ENCODE measurements at places on chromosomes 16 and 17.
A peak's percentile ranks its signal among the peaks of the same experiment; 100 is the strongest.

- DNase-seq: no peak
Observed at GRCh38 chr16:31229501-31229900, 12.6 kb upstream of the PYDC1 start.

DNA sequence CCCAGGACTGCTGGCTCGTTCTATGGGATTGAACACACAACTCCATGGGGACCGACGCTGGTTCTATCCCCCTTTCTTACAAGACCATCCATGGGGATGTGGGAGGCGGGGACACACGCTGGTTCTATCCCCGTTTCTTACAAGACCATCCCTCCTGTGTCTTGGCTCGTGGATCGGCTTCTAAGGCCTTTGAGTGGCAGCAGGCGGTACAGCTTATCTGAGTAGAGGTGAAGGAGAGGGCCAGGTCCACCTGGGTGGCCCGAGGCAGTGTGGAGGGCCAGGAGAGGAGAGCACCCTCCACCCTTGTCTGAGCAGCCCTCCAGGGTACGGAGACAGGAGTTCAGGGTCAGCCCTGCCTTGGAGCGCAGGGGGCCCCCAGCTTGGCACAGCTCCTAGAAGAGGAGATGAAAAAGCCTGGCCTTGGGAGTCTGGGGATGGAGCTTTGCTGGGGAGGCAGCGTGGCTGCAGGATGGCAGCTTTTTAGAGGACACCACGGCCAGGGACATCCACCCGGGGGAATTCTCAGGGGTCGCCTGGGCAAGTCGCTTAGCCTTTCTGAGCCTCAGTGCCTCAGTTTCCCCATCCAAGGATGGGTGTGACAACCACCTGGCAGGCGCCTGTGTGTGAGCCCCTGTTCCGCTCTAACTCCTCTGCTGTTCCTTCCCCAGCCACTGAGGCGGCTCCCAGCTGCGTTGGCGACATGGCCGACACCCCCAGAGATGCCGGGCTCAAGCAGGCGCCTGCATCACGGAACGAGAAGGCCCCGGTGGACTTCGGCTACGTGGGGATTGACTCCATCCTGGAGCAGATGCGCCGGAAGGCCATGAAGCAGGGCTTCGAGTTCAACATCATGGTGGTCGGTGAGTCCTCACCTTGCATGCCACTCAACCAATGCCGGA, 341.0 kb downstream of the SEC14L1 start:
- DNase-seq: no peak

DNA sequence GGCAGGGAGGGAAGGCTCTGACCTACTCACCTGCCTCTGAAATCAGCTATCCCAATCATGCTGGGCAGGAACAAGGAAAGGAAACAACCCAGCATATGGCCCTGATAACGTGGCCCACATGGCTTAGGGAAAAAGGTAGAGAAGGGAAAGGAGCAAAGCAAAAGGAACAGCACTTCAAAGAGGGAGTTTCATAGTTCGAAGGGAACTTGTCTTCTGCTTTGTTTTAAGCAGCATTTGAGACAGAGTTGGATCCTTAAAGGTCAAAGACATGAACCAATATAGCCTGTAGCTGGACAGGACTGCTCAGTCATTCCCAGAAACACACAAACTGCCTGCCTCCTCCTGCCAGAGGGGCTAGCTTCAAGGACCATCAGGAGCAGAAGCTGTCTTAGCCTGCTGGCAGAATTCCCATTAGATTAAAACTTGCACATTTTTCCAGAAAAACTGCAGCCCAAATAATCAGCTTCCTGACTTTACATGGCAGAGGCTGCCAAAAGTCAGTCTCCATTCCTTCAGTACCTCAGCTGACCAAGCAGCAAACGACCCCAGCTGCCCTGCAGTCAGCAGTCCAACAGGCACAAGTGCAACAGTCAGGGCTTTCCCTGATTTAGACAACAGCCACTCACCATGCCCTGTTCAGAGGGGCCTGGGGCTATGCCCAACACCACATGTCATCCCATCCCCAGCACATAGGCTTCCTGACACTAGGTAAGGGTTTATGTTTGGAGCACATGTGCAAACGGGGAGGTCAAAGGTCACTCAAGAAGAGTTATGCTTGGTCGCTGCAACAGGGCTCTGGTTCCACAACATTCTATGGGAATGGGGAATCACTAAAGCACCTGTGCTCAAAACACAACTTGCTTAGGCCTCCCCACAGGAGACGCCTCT, 32.5 kb downstream of the RANBP10 start:
- no peak for DNase-seq

- no peak for DNase-seq
Observed at GRCh38 chr16:67862623-67863583, 9.9 kb upstream of the EDC4 start.

DNA sequence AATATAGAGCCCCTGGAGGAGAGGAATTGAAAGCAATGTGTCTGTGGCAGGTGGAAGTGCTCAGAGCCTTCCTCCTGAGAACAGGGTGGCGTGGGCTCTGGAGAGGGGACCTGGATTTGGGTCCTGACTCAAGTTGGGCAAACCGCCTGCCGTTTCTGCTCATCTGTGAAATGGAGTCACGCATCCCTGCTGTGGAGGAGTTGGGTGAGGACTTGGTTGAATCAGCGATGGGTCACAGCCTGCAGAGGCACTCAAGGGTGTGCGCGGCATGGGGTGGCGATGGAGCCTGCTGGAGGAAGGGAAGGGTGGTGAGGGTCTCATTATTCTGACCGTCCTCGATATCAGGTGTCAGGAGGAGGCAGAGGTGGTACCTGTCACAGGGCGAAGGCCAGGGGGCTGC, 3.1 kb downstream of the ADAD2 start:
- DNase-seq: no peak

DNA sequence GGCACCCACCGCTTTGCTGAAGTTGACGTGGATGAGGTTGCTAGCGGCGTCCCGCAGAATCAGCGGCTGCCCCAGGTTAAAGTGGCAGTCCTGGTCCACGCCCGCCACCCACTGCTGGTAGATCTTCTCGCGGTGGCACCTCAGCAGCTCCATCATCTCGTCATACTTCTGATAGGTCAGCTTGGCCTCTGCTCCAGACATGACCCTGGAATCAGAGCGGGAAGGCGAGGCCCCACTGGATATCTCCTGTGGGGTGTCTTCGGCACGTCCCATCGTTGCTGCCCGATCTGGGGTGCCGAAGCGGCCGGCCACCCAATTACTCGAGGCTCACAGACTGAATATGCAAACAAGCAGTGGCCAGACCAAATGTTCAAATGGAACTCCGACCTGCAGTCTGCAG, 16.5 kb downstream of the DNAH17 start:
- DNase-seq: no peak

DNA sequence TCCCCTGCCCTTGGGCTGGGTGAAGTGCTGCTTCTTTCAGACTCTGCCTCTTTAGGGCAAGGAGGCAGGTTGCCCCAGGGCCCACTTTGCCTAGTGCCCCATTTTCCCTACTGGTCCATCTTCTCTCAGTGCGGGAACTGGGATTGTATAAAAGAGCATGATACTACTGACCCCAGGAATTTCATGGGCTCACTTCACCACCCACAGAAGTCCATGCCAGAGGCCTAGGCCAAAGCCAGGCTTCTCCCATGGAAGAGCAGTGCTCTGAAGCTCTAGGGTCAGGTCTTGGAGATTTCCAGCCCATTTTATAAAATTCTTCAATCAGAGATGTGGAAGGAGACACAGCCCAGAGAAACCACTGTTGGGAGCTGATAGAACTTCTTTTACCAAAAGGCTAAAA, 5.7 kb downstream of the CACNG1 start:
- no peak for DNase-seq

- no peak for DNase-seq
Observed at GRCh38 chr17:72199256-72199655, 78.4 kb downstream of the SOX9 start.

DNA sequence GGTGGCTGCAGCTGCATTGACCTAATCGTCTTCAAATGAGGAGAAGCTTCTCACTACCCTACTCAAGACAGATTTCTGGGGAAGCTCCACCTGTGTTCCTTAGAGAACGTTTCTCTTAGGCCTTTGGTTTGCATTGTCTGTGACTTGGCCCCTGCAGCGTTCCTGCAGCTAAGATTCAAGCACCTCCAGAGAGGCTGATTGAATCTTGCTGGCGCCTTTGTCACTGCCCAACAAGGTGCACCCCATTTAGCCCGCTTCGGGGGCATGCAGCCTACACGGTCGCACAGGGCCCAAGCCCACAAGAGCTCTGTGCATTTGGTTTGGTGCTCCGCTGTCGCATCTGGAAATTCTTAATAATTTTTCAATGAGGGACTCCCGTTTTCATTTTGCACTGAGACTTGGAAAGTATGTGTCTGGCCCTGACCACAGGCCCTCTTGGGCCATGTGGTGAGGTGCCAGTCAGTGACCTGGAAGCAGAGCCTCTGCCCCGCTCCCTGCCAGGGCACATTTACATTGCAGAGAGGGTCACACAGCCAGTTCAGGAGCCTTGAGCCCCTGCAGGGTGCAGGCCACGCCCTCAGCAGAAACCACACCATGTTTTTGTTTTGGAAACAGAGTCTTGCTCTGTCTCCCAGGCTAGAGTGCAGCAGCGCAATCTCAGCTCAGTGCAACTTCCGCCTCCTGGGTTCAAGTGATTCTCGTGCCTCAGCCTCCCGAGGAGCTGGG, 51.1 kb upstream of the CACNG5 start:
- no peak for DNase-seq

- no peak for DNase-seq
Observed at GRCh38 chr16:19882186-19882585, 2.5 kb downstream of the GPRC5B start.

DNA sequence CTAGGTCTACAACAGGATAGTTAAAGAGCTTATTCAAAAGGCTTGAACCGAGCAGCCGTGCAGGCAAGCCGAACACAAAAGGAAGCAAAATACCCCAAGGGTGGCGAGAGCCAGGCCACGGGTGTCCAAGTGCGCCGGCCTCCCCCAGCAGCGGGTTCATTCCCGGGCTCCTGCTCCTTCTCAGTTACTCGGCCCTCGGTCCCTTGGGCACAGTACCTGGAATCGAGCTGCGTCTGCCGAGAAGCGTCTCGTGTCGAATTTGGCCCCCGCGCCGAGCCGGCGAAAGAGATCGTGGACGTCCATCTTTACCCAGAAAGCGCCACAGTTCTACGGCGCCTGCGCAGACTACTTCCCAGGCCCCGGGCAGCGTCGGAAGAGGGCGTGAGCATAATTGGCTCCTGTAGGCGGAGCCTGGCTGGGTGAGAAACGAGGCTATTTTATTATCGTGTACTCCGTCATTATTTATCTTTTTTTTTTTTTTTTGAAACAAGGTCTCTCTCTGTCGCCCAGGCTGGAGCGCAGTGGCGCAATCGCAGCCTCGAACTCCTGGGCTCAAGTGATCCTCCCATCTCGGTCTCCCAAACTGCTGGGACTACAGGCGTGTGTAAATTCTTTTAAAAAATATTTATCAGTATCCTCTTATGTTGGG, at the start of gene DDX52:
Gene DDX52, minus strand, starts transcription at position 329 of the 649 bp plus-strand sequence. Its CDS starts 26 bp downstream, at position 303.
- DNase-seq: peak; percentile 94

- DNase-seq: no peak
Observed at GRCh38 chr17:47235506-47235905, 18.1 kb upstream of the ITGB3 start.

DNA sequence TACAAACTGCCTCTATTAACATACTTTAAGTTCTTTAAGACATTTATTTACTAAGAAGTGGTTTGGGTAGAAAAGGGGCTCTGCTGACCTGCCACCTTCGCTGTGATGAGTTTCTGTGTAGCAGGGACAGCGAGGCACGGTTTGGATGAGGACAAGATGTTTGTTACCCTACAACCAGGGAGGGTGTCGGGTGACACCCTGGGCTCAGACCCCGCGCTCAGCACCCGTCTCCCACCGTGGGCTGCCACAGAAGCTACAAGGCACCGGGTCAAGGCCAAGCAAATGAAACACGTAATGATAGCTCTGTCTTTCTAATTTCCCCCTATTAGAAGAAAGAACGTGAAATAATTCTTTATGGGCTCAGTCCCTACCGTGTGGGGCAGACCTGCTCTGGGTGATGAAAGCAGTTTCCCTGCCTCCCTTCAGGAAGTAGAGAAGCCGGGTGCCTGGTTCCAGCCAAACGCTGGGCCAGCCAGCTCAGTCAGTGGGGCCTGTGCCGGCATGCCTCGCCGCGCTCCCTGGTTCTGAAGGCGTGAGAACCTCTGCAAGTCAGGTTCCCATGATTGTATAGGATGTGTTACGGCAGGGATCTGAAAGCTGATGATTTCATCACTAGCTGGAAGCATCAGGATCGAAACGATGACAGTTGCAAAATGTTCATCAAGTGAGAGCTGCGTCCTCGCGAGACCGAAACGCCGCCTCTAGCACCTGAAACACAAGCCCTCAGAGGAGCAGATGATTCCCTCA, 3.9 kb downstream of the ZNF750 start:
- no peak for DNase-seq

DNA sequence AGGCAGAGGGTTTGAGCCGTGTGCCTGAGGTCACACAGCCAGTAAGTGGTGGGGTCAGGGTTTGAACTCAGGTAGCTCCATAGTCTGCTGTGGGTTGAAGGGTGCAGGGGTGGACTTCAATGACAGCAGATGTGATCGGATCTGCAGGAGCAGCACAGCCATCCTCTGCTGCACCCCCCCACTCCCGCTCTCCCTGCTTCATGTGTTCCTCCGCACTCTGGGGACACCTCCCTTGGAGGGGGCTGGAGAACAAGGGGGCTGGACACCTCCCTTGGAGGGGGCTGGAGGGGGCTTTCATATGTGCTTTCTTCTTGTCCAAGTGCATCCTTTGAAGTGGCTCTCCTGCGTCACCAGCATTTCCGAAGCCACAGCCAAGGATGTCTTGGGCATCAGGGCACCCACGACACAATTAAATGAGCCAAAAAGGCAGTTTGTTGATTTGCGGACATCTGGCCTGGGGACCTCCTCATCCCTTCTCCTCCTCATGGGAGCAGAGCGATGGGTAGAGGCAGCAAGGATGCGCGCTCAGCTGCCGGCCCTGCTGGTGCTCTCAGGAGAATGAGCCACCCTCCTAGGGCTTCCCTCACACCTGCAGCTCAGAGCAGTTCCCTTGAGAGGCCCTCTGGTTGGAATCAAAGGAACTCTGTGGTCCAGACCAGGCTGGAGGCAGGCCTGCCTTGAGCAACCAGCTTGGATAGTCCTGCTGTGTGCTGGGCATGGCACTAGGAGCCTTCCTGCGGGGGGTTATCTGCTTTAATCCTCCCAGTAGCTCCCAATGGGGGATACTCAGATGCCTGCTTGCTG, 26.2 kb downstream of the WSCD1 start:
- DNase-seq: no peak

GRCh38 chr16:31491778-31492418, 9.0 kb downstream of the SLC5A2 start:
- no peak for DNase-seq

GRCh38 chr16:9476744-9477143, 385.3 kb downstream of the HAPSTR1 start:
- no peak for DNase-seq

DNA sequence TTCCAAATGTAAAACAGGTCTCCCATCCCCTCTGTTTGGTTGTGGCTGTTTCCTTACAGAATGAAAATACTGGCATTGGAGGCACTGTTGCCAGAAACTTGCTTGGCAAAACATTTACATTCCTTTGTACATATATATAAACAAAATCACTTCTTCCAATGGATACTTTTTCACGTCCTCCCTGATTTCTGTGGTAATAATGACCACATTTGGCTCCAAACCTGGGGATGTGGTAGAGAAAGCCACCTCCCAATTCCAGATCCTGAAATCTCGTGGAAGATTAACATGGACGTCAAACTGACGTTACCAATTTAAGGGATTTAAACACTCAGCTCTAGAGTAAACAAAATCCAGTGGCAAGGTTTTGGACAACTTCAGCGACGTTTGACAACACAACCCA, 370.8 kb upstream of the ZFHX3 start:
- DNase-seq: no peak

Data from mucosa of gallbladder (tissue), 1 donor.